ENCODE measurements at places on chromosomes 2 and 18. TPM values are rescaled to one million over a fixed set of nuclear protein-coding genes. Genes with fewer than 3 reads are reported as not detected.

- no peak overlapping the region for H3K27ac ChIP-seq
- no peaks in the 10 kb centered on the region for H3K36me3 ChIP-seq
- no peak for DNase-seq
- no peaks in the 10 kb centered on the region for H3K4me1 ChIP-seq
- H3K4me3 ChIP-seq, result no peak overlapping the region
Measured at GRCh38 chr2:110120171-110121051, 4.8 kb upstream of the MALL start.

- H3K4me3 ChIP-seq, result no peak overlapping the region
- no peaks in the 10 kb centered on the region for H3K27me3 ChIP-seq
- DNase-seq, result no peak
- H3K27ac ChIP-seq, result no peak overlapping the region
- no peaks in the 10 kb centered on the region for H3K4me1 ChIP-seq
- no peaks in the 10 kb centered on the region for H3K36me3 ChIP-seq
Measured at GRCh38 chr2:179613701-179614100, 247.7 kb downstream of the ZNF385B start.

LYG2 gene
- not detected for polyA plus RNA-seq

MFSD2B gene
- 0.03 TPM for polyA plus RNA-seq

CYP1B1 gene
- 63.2 TPM for polyA plus RNA-seq
